ENCODE measurements at places on chromosomes 2 and 18.
A peak's percentile ranks its signal among the peaks of the same experiment; 100 is the strongest.

DNA sequence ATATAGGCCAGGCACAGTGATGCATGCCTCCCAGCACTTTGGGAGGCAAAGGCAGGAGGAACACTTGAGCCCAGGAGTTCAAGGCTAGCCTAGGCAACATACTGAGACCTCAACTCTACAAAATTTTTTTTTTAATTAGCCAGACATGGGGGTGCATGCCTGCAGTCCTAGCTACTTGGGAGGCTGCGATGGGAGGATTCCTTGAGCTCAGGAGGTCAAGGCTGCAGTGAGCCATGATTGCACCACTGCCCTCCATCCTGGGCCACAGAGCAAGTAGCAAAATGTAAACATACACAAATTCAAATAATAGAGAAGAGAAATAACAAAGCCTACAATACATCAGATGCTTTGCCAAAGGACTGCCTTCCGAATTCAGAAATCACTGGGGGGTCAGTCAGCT lies 7.0 kb upstream of the SP3 start:
- DNase-seq = no peak

DNA sequence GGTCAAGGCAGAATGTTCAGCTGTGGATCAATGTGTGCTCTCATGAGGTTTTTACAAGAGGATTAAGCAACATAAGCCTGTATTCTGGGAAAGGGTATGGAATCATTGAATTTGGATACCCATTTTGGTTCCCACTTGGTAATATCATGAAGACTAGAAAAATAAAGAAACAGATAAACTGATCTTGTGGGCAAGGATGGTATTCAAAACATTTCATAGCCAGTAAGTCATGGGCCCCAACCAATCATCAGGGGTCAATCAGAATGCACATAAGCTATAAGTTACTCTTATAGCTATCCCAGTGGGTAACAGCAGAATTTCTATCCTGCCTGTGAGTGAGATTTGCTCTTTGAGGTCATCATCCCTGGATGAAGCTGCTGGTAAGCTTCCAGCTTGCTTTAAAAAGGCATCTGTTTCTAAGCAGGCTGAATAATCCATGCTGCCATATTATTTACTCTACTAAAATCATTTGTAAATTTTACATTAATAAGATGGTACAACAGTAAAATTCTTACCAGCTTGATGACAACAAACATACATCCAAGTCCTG lies 291.2 kb downstream of the RAD51AP2 start:
- DNase-seq = no peak

DNA sequence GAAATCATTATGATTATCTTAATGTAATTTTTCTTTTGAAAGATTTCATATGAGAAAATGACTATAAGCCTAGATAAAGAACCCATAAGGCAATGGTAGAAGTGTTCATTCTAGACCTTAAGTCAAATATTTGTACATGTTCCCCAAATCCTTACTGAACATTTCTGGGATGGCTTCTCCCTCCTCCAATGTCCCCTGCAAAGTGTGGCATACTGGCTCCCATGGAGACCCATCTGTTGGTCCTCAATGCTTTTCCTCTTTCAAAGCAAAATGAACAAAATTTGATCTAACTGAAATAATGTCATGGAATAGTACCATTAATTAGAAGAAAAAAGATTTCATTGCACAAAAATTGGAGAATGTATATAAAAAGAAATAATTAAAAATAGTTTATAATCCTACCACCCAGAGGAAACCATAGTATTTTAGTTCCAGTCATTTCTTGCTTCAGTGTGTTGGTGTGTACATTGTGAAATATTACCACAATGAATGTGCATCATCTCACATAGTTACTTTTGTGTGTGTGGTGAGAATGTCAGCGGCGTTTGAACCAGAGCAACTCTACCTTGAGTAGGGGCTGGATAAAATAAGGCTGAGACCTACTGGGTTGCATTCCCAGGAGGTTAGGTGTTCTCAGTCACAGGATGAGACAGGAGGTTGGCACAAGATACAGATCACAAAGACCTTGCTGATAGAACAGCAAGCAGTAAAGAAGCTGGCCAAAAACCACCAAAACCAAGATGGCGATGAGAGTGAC lies 181.3 kb downstream of the UXS1 start:
- DNase-seq = no peak

DNA sequence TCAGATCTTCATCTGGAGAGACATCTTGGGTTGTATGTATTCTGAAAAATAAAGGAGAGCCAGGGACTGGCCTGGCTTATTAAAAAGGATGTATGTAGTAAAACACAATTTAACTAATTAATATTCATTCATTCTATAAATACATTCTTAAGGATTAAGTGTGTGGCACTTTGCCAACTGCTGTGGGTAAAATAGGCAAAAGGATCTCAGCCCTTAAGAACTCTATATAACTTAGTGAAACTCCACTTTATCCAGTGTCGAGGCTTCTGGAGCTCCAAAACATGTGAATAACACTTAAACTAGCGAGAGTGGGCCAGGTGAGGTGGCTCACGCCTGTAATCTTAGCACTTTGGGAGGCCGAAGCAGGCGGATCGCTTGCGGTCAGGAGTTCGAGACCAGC lies 7.7 kb upstream of the STK39 start:
- DNase-seq = no peak

- DNase-seq = no peak
These were observed 36.8 kb downstream of the SLC66A2 start for GRCh38 chr18:79914614-79915160.

DNA sequence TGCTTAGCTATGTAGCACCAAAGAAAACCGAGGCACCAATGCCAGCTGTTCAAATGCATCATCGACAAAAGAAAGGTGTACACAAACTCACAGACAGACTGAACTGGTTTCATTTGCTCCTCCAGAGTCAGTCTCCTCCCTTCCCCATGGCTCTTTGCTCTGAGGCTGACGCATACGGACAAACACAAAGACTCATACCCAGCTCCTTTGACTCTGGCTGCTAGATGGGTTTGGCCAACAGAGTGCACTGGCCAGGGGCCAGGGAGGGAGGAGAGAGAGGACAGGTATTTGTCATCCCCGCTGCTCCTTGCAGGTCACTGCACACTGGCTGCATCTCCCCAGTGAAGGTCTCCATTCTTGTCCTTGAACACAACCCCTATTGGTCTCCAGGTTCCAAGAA lies 40.7 kb downstream of the DNER start:
- no peak for DNase-seq

- no peak for DNase-seq
These were observed 106.3 kb downstream of the ANTXR1 start for GRCh38 chr2:69119104-69119894.

- DNase-seq = no peak
These were observed 71.5 kb downstream of the DAW1 start for GRCh38 chr2:227942965-227943364.

- DNase-seq = no peak
These were observed 185.5 kb downstream of the NOL4 start for GRCh38 chr18:34039201-34039600.

GRCh38 chr2:127859712-127860085 lies 1.7 kb upstream of the POLR2D start:
- peak; percentile 89 for DNase-seq

GRCh38 chr18:77635858-77636257 lies 386.2 kb downstream of the GALR1 start:
- DNase-seq = no peak

DNA sequence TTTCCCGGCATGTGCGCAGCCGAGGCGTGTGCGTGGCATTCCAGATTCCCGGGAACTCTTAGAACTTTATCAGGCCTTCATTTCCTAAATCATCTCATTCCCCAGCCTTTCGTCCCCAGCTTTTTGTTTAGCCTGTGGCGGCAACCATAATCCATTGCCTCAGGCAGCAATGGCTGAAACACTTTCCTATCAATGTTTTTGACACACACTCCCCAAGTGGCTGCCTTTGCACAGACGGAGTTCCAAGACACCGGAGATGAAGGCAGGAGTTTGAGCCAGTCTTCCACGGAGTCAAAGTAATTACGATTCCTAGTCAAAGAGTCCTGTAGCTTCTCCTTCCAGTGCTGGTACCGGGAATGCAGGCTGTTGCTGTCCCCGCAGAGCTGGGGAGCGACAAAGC lies 64.8 kb downstream of the KCNG2 start:
- no peak for DNase-seq

- DNase-seq = no peak
These were observed at the start of gene CDK15 for GRCh38 chr2:201806442-201807170. Gene CDK15 (plus strand): TSS chr2:201806537. CDS start chr2:201806665, 128 bp downstream.

- DNase-seq = no peak
These were observed 19.8 kb downstream of the SPIRE1 start for GRCh38 chr18:12637901-12638643.

- no peak for DNase-seq
These were observed 268.3 kb downstream of the FBXO15 start for GRCh38 chr18:73879328-73879727.

DNA sequence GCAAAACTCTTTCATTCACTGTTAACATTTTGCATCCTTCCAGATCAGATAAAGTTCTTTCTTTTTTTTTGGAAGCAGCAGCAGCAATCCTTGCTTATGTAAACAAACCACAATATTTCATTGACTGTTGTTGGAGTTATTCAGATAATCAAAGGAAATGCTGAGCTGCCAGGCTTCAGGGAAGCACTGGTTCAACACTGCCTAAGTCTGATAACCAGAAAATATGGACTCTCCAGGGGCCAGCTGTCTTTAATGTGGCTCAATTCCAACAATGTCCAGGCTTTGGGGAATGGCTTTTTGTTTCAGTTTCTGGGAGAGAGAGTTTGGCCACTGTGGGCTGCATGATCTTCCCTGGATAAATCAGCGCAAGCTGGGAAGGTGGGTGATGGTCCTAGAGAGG lies 354.3 kb downstream of the AKAIN1 start:
- DNase-seq = no peak

GRCh38 chr18:47346016-47346415 lies 94.6 kb upstream of the SKOR2 start:
- no peak for DNase-seq

- DNase-seq = no peak
These were observed 203.4 kb upstream of the TRIB2 start for GRCh38 chr2:12513339-12513738.

GRCh38 chr2:113174376-113174750 lies 592 bp downstream of the PSD4 start:
- peak; percentile 20 for DNase-seq

DNA sequence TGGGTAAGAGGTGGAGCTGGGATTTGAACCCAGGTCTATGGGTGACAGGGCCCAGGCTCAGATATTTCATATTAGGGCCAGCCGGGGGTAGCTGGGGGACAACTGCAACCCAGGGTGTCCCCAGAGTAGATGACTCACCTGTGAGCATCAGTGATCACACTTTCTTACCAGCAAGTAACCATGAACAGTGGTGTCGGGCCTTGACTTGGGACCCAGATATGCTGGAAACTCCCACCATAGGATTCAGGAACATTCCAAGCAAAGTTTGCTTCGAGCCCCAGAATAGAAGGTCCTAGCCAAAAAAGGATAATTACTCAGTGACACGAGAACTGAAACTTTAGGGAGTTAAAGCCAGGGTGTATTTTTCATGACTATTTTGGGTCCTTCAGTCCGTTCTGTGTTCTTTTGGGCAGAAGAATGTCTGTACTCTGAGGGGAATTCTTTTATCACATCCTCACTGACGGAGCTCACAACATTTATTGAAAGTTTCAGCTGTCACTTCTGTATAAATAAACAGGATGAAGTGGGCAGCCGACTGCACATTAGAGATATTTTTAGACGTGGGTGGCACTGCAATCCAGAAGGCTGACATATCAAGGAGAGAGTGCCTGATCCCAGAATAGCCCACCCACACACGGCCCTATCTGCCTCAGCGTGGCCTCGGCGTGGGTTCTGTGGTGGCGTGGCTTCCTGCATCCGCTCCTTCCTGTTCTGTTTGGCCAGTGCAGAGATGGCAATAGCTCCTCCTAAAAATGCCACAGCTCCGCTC lies 45.6 kb downstream of the RAMP1 start:
- no peak for DNase-seq

- DNase-seq = peak; percentile 68
These were observed 233.4 kb upstream of the MYT1L start for GRCh38 chr2:2564300-2565078.

DNA sequence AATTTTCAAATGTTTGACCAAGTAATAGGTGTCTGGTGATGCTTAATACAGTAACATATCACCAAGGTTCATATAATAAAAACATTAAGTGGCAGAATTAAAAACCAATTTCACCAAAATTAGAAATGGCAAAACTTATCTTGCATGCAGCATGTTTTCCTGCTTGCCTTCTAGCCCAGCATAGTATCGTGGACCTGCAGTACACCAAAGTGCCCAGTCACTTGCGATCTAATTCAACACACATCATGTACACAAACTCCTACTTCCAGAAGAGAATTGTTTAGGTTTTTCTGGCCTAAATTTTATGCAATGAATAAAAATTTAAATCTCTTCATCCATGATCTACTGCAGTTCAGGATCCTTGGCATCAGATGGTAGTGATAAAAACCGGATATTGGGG lies 28.9 kb downstream of the LPIN2 start:
- no peak for DNase-seq

- no peak for DNase-seq
These were observed 184.0 kb upstream of the PID1 start for GRCh38 chr2:229454934-229455631.

GRCh38 chr18:58105888-58106260 lies 61.8 kb downstream of the NEDD4L start:
- no peak for DNase-seq

DNA sequence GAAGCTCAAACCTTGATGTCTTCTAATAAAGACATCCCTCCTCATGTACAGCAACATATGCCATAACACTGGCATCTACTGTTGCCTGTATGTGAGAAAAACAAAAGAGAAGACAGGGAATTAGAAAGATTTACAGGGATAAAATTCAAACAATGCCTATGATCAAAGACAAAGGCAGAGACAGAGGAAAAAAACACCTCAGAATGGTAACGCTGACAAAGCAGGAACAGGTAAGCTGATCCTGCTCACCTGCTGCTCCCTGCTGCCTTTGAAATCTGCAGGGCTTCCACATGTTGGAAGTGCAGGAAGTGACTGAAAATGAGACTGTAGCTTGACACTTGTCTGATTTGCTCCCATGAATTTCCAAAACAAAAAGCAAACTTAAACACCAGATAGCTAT lies 90.2 kb upstream of the DNAJC10 start:
- no peak for DNase-seq

GRCh38 chr2:186460465-186460864 lies 25.6 kb upstream of the ZC3H15 start:
- no peak for DNase-seq

- no peak for DNase-seq
These were observed 46.7 kb upstream of the ACVR1 start for GRCh38 chr2:157922815-157923214.

- no peak for DNase-seq
These were observed 16.7 kb upstream of the GTF2A1L start for GRCh38 chr2:48600917-48601316.

- no peak for DNase-seq
These were observed 28.4 kb upstream of the CCDC102B start for GRCh38 chr18:68769461-68769860.

GRCh38 chr2:103183061-103183460 lies 421.2 kb downstream of the TMEM182 start:
- no peak for DNase-seq
